Colonic mucosa (tissue), 4 donors: ENCODE measurements at places on chromosomes 5 and 9.

- no peaks in the 10 kb centered on the region for H3K27me3 ChIP-seq
- no peak for DNase-seq
- H3K27ac ChIP-seq, result no peak overlapping the region
- no peak overlapping the region for H3K4me3 ChIP-seq
Observed at GRCh38 chr5:10485142-10485795, 43.6 kb downstream of the ROPN1L start.

DNA sequence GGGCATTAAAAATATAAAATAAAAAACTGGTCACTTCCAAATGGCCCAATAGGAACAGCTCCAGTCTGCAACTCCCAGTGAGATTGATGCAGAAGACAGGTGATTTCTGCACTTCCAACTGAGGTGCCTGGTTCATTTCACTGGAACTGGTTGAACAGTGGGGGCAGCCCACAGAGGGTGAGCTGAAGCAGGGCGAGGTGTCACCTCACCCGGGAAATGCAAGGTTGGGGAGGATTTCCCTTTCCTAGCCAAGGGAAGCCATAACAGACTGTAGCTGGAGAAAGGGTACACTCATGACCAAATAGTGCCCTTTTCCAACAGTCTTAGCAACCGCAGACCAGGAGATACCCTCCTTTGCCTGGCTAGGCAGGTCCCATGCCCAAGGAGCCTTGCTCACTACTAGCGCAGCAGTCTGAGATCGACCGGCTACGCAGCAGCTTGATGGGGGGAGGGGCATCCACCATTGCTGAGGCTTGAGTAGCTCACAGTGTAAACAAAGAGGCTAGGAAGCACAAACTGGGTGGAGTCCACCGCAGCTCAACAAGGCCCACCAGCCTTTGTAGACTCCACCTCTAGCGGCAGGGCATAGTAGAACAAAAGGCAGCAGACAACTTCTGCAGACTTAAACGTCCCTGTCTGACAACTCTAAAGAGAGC is 12.7 kb downstream of the RLN1 start:
- no peak overlapping the region for H3K4me3 ChIP-seq
- no peaks in the 10 kb centered on the region for H3K27me3 ChIP-seq
- H3K36me3 ChIP-seq, result no peaks in the 10 kb centered on the region
- no peak overlapping the region for H3K27ac ChIP-seq
- peak; percentile 21 for DNase-seq

DNA sequence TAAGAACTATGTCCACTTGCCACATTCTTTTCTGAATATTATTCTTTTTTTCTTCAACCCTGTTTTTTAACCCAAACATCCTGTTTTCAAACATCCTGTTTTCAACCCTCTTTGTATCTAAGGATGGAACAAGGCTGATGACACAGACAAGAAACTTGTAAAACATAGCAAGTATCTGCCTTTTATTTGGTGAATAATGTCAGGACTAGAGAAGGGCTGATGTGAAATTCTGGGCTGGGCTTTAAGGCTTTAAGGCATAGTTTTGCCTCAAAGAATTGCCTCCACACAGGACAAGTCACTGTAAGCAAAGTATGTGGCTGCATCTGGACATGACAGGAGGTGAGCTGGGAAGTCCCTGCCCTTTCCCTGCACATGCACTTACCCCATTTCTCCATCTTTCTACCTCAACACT is 42.5 kb upstream of the RIC1 start:
- H3K27ac ChIP-seq, result no peak overlapping the region
- no peak for DNase-seq
- H3K4me1 ChIP-seq, result no peaks in the 10 kb centered on the region
- H3K4me3 ChIP-seq, result no peak overlapping the region

GRCh38 chr5:5497152-5497788 is 74.8 kb downstream of the ICE1 start:
- H3K4me1 ChIP-seq, result no peaks in the 10 kb centered on the region
- H3K36me3 ChIP-seq, result no peaks in the 10 kb centered on the region
- H3K4me3 ChIP-seq, result no peak overlapping the region
- no peak overlapping the region for H3K27ac ChIP-seq
- DNase-seq, result peak; percentile 24
- no peaks in the 10 kb centered on the region for H3K27me3 ChIP-seq

GRCh38 chr9:21402386-21403251 is 6.3 kb upstream of the IFNA8 start:
- no peak overlapping the region for H3K27ac ChIP-seq
- H3K4me1 ChIP-seq, result no peaks in the 10 kb centered on the region
- H3K27me3 ChIP-seq, result peaks cover 7% of the 10 kb centered on the region
- peak overlapping the region; percentile 21 for H3K4me3 ChIP-seq

DNA sequence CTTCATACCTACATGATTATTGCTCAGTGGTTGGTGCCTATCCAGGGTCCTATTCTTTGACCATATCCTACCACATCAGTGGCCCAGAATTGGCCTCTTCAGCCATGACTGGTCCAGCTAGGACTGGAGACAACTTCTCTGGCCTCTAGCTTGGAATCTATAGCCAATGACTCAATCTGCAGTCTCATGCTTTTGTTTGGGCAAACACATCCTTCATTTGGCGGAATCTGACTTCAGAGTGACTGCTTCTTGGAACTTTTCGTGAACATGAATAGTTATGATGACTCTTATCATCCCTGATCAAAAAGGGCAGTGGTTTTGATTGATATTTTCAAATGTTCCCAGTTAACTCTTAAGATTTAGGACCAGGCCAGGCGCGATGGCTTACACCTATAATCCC is 134.1 kb downstream of the PAPPA start:
- H3K4me1 ChIP-seq, result no peaks in the 10 kb centered on the region
- H3K4me3 ChIP-seq, result no peak overlapping the region
- DNase-seq, result no peak
- no peak overlapping the region for H3K27ac ChIP-seq
- no peaks in the 10 kb centered on the region for H3K36me3 ChIP-seq

- no peak overlapping the region for H3K27ac ChIP-seq
- DNase-seq, result no peak
- no peak overlapping the region for H3K4me3 ChIP-seq
- no peaks in the 10 kb centered on the region for H3K36me3 ChIP-seq
Observed at GRCh38 chr9:72255569-72255968, 106.3 kb downstream of the GDA start.

- H3K4me1 ChIP-seq, result no peaks in the 10 kb centered on the region
- H3K36me3 ChIP-seq, result no peaks in the 10 kb centered on the region
- no peak for DNase-seq
- H3K27ac ChIP-seq, result no peak overlapping the region
- no peak overlapping the region for H3K4me3 ChIP-seq
Observed at GRCh38 chr5:64214132-64214531, 48.5 kb downstream of the RNF180 start.
